LHCN-M2 (cell line): ENCODE measurements at places on chromosomes 12 and 14.

GRCh38 chr12:2376908-2377657, 324.3 kb downstream of the CACNA1C start:
- no peak for DNase-seq

DNA sequence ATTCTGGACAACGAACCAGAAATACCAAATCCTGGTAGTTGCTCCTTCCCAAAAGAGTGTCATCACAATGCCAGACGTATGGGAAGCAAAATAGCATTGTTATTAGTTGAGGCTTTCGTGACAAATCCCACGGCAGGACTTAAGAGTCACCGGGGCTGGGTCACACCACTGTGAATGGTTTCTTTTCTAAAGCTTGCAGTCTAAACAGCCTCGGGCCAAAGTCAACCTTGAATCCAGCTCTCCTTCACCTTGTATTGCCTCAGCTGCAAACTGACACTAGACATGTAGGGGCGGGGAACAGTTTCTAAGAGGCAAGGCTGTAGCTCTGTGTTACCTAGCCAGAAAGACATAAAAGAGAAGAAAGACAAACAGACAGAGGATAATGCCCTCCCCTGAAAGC, 734.8 kb downstream of the MED13L start:
- DNase-seq = no peak

DNA sequence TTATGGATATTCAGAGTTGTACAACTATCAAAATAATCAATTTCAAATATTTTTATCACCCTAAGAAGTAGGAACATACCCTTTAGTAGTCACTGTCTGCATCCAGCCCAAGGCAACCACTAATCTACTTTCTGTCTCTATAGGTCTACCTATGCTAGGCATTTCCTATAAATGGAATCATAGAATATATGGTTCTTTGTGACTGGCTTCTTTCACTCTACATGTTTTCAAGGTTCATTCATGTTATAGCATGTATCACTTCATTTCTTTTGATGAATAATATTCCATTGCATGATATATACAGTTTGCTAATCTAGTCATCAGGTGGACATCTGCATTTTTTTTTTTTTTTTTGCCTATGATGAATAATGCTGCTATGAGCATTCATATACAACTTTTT, 112.4 kb downstream of the PPP1R12A start:
- DNase-seq = no peak

DNA sequence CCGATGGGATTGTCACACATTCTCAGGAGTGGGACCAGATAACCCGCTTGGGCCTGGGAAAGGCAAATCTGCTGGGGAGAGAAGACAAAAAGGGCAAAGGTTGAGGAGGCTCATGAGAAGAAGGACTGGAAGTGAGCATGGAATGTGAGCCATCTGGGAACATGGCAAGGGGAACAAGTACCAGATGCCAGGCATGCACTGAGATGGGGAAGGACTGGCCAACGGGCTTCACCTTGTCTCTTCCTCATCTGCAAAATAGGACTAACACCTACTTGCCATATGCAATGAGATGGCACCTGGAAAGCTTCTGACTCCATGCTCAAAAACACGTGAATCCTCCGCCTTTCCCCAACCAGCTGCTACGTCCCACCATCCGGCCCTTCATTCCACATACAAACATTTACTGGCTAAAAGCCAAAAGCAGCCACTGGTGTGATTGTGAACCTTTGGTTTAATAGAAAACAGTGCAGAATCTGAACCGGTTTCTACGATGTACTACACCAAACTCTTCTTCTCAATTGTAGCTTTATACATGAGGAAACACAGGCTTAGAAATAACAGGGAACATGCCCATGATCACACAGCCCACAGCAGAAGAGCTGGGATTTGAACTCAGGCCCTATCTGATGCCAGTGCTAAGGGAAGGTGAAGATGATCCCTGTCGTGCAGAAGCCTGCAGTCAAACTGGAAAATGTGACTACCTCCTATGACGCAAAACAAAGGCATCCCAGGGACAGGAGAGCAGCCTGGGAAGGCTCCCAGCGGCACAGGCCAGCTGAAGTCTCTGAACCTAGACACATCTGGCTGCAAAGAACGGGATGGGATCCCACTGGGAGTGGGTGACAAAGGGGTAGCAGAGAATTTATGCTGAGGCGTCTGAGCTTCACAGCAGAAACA, 112.1 kb downstream of the TTC7B start:
- no peak for DNase-seq

- DNase-seq = no peak
Observed at GRCh38 chr14:23366426-23366921, 1.5 kb upstream of the EFS start.

DNA sequence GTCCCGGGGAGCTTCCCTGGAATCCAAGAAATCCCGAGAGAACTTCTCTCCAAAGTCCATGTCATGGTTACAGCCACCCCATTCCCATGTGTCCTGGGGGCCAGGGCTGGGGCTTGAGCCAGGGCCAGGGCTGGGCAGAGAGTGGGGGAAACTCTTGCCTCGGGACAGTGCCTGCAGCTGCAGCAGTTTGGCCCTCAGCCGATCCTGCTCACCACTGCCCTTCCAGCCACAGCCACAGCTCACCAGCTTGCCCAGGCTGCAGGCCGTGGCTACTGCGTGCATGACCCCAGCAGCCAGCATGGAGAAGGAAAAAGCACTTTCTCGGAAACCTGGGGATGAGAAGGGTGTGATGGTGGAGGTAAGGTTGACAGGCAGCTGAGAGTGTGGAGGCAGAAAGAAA, 3.5 kb downstream of the WNT10B start:
- DNase-seq = no peak

DNA sequence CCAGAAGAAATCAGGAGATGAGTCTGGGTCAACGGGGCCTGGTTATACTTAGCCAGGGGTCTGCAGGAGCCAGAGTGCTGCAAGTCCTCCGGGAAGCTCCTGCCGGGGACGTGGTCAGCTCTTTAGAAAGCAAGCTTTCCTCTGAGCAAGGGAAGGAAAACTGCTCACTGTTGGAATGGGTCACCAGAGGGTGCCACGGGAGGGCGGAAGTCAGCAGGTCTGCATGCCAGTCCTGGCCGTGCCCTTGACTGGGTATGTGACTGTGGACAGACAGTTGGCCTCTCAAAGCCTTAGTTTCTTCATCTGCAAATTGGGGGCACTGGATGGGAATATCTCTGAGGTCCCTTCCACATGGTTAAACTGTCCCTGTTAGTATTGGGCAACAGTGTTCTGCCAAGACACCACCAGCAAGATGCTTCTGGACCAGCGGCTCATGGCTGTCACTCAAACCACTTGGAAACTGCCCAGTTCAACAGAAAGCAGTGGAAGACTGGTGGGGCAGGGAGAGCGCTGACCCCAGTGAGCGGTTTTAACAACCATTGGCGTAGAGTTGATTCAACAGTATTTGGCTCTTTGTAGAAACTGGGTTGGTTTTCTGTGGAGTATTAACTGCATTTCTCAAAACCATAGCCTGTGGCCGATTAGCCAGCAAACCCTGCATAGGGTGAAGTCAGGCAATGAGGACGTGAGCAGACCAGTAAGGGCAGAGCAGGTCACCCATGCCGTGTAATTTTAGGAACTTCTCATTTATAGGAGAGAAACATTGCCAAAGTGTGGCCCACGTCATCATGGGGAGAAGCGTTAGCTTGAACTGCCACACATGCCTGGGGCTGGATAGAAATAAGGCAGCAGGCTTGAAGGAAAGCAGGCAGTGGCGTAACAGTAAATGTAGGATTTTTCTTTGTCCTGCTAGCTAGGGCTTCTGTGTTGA, 163.9 kb upstream of the PRMT8 start:
- no peak for DNase-seq

- peak; percentile 9 for DNase-seq
Observed at GRCh38 chr12:18955594-18955993, 173.9 kb upstream of the PLEKHA5 start.

DNA sequence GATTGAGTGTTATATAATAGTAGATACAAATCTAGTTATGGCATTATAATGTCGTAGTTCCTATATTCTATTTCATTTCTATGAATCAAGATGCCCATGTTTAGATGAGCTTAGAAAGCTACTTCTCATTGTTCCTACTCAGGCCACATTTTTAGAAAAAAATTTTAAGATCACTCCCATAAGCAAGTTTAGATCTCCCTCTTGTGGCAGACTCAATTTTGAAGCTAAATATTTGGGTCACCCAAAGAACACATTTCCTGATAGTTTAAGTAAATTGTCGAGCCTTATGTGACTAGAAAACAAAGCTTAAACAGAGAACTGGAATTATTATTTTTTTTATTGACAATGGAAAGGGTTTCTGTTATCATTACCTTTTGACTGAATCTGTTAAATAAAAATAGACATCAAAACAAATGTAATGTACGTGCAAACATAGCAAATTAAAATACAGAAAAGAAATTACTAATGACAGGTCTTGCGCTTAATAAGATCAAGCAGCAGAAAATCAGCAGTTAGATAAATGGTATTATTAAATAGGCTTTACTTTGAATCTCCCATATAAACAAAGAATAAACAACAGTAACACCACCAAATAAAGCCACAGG, 180.2 kb downstream of the ACSS3 start:
- DNase-seq = peak; percentile 56
